HepG2 (cell line): ENCODE measurements at places on chromosomes 16 and 17.

DNA sequence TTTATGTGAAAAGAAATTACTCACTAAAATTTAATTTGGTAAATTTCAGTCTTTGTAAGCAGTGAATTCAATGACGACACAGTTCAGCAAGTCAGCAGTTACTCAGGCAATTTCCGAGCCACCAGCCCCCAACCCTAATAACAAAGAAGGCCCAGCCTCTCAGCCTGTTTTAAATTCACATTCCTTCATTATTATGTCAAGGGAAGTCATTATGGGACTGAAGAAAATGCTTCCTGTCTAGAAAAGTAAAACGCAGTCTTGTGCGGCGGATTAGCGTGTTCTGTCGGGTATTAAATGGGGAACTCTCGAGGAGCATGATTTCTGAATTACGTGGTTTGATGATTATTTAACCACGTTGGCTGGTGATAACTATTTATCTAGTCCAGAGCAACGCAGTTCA, 177.6 kb downstream of the AIPL1 start:
- no peak for DNase-seq

- DNase-seq = peak; percentile 82
Measured at GRCh38 chr16:11667824-11668622, at the start of gene SNN. Gene SNN, plus strand, starts transcription at chr16:11668455. Its CDS starts 7,605 bp downstream, at chr16:11676060.

DNA sequence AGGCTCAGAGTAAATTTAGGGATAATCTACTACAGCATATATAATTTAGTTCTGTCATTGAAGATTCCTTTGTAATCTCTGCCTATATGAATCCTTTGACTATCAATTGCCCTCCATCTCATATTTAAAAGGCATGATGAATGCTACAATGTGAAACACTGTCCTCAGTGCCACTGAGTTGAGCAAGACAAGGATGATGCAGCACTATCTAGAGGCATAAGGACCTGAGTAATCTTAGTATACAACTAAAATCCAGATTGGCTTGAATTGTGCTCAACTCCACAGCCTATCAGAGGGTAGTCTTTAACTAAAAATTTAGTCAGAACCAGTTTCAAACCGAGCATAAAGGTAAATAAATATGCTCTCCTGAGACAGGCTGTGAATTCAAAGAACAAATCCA, 11.6 kb upstream of the STRADA start:
- no peak for DNase-seq

DNA sequence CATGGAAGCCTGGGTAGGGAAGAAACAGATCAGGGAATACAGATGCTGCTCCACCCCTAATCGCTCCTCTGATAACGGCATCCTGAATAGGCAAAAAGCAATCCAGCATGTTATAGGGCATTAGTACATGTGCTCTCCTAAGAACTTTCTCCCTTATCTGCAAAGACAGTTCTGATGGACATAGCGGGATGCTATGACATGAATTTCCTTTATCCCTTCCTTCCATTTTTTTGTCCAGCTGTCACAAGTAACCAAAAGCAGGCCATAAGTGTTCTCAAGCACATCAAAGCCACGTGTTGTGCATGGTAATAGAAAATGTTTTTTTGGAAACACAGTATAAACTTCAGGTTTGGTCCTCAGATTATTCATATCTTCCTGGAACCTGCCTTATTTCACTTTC, 141.4 kb upstream of the MON1B start:
- DNase-seq = no peak

DNA sequence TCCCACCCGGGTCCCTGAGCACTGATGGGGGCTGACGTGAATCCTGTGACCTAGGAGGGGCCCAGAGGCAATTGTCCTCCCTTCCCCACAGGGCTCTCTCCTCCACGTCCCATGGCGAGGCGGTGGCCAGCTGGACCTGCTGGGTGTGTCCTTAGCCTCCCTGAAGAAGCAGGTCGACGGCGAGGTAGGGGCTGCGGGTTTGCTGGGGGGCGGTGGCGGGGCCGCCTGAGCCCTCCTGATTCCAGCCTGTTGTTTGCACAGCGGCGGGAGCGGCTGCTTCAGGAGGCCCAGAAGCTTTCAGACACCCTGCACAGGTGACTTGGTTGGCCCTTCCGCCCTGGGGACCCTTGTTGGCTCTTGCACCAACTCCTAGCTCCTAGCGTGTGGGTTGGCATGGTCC, 1.7 kb downstream of the CHTF18 start:
- no peak for DNase-seq

DNA sequence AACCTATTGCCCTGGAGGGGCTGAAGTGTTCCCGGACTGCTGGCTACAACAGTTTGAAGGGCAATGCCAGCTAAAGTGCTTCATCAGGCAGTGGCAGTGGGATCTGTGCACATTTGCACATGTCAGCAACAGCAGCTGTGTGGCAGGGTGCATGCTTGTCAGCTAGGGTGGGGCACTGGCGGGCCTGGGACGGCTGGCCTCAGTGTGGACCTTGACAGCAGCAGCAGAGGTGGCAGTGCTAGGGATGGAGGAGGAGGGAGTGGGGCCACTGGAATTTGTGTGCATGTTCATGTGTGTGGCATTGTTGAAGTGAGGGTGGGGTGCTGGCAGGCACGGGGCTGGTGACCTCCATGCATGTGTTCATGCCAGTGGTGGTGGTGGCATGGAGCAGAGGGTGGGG, 203.3 kb upstream of the HS3ST4 start:
- DNase-seq = no peak

DNA sequence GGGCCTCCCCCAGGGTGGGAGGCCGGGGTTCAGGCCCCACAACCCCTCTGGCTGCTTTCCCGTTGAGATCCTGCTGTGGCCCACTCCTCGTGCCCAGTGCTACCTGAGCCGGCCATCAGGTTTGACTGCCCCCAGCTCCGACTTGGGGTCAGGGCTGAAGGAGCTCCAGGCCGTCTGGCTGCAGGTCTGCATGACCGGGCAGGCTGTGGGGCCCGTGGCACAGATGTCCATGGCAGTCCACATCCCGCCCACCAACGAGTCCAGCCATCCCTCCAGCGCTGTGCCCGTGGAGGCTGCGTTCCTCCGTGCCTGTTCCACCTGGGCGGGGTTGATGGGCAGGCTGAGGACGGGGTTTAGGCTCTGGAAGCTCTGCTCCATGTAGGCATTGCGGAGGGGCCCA, 362.2 kb downstream of the XYLT1 start:
- no peak for DNase-seq

- DNase-seq = no peak
Measured at GRCh38 chr17:43698678-43699437, 37.1 kb upstream of the MEOX1 start.

GRCh38 chr16:56048425-56049105, 142.7 kb upstream of the GNAO1 start:
- DNase-seq = no peak

- no peak for DNase-seq
Measured at GRCh38 chr17:68401288-68401687, 56.0 kb downstream of the WIPI1 start.

- no peak for DNase-seq
Measured at GRCh38 chr17:306116-306515, 46.5 kb downstream of the RPH3AL start.

DNA sequence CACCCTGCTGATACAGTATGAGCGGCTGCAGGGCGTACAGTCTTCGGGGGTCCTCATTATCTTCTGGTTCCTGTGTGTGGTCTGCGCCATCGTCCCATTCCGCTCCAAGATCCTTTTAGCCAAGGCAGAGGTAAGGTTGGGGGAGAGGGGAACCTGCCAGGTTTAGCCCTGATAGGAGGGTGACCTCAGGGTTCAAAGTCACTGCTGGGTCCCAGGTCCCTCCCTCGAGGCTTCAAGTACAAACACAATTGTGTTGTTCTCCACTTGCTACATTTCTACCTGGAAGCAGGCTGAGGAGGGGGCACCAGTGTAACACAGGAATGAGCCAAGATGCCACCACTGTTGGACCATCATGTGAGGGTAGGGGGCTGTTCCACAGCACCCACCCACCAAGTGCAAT, 22.4 kb downstream of the ABCC3 start:
- no peak for DNase-seq

DNA sequence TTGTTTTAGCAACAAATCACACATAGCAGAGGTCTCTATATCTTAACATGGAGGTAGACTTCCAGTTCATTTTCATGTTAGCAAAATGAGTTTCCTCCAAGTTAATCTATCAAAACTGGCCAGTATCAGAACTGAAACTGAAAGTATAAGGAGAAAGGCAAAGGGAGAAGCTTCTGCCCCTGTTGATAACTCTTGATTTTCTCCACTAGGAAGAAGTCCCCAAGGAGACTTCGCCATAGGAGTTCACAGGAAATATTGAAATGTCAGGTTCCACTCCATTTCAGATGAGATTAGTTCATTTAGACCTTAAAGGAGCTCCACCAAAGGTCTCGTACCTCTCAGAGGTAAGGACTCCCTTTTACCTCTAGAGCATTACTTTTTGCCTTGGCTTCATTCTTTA, 1.2 kb upstream of the OGFOD3 start:
- no peak for DNase-seq

DNA sequence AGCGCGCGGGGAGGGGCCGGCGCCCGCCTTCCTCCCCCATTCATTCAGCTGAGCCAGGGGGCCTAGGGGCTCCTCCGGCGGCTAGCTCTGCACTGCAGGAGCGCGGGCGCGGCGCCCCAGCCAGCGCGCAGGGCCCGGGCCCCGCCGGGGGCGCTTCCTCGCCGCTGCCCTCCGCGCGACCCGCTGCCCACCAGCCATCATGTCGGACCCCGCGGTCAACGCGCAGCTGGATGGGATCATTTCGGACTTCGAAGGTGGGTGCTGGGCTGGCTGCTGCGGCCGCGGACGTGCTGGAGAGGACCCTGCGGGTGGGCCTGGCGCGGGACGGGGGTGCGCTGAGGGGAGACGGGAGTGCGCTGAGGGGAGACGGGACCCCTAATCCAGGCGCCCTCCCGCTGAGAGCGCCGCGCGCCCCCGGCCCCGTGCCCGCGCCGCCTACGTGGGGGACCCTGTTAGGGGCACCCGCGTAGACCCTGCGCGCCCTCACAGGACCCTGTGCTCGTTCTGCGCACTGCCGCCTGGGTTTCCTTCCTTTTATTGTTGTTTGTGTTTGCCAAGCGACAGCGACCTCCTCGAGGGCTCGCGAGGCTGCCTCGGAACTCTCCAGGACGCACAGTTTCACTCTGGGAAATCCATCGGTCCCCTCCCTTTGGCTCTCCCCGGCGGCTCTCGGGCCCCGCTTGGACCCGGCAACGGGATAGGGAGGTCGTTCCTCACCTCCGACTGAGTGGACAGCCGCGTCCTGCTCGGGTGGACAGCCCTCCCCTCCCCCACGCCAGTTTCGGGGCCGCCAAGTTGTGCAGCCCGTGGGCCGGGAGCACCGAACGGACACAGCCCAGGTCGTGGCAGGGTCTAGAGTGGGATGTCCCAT, 232.8 kb downstream of the SEC14L1 start:
- no peak for DNase-seq

GRCh38 chr16:69319381-69319780, 8.2 kb downstream of the VPS4A start:
- no peak for DNase-seq

DNA sequence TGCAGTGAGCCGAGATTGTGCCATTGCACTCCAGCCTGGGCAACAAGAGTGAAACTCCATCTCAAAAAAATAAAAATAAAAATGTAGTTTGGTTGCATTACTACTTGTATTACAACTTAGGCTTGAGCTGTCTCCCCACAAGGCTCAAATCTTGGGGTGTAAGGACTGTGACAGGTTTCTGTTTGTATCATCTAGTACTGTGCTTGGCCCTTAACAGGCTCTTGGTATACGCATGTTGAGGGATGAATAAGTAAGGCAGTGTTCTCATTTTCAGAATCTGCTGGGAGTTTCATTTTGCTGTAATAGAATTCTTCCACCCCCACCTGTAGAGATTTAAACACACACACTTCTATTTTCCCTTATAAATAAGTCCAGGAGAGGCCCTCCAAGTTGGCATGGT, 289.4 kb upstream of the EEF2KMT start:
- DNase-seq = no peak

- DNase-seq = no peak
Measured at GRCh38 chr16:55710466-55710865, 54.7 kb downstream of the SLC6A2 start.

DNA sequence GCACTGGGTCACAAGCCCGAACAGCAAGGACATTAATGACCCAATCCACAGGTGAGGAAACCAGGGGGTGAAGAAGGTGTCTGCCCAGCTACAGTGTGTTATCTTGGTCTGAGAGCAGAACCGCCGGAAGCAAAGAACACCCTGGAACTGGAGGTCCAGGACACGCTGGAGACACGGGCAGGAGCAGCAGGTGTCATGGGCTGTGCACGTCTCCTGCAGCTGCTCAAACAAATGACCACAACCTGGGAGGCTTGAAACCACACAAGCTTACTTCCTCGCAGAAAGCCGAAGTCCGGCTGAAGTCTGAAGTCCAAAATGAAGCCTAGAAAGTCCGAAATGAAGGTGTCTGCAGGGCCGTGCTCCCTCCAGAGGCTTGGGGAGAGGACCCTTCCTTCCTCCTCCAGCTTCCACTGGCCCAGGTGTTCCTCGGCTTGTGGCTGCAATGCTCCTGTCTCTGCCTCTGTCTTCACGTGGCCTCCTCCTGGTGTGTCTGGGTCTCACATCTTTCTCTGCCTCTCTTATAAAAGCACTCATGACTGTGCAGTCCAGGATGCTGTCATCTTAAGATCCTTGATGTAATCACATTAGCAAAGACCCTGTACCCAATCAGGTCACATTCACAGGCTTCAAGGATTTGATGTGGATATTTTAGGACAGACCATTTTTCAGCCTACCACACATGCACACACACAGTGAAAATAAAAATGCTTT, 351.2 kb downstream of the C16orf95 start:
- no peak for DNase-seq

DNA sequence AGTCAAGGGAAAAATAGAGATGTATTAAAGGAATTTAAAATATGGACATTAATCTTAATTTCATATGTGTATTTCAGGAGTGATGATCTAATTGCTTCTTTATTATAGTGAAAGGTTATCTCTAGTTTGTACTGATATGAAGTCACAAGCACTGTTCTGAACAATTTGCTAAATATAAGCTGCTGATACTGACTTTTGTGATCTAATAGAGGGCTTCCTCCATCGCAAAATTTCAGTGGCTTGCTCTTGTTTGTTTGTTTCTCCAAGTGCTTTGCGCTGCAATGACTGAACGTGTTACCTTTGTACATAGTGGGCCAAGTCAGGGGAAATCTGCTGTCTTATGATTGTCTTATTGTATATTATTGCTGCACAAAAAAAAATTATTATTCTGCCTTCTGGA, 307.0 kb downstream of the KCNJ2 start:
- DNase-seq = no peak

GRCh38 chr17:76671912-76672262, 28.3 kb upstream of the ST6GALNAC1 start:
- DNase-seq = no peak

- no peak for DNase-seq
Measured at GRCh38 chr17:76304226-76305134, 3.6 kb downstream of the QRICH2 start.

DNA sequence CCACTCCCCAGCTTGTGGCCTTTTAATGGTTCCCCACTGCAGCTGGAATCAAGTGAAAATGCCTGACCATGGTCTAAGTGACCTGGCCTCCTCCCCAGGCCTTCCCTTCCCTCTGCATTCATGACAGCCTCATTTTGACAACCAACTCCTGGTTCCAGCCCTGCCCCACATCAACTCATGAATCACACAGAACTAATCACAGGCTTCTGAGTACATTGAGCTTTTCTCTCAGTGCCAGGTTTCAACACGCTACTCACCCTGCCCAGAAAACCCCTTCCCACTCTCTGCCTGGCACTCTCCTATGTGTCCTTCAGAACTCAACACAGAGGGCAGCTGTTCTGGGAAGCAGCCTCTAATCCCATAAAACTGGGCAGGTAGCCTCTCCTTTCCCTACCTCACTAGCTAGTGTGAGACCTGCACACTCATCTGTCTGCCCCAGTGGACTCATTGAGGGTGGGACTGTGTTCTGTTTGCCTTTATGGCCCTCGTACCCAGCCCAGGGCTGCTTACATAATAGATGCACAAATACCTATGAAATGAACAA, 313.6 kb downstream of the GRIN2A start:
- no peak for DNase-seq

GRCh38 chr16:21989133-21989532, 11.8 kb downstream of the PDZD9 start:
- DNase-seq = no peak
